ENCODE measurements at places on chromosomes 3 and 15.

- no peak for DNase-seq
Observed at GRCh38 chr3:194879991-194880939, 194.6 kb downstream of the FAM43A start.

DNA sequence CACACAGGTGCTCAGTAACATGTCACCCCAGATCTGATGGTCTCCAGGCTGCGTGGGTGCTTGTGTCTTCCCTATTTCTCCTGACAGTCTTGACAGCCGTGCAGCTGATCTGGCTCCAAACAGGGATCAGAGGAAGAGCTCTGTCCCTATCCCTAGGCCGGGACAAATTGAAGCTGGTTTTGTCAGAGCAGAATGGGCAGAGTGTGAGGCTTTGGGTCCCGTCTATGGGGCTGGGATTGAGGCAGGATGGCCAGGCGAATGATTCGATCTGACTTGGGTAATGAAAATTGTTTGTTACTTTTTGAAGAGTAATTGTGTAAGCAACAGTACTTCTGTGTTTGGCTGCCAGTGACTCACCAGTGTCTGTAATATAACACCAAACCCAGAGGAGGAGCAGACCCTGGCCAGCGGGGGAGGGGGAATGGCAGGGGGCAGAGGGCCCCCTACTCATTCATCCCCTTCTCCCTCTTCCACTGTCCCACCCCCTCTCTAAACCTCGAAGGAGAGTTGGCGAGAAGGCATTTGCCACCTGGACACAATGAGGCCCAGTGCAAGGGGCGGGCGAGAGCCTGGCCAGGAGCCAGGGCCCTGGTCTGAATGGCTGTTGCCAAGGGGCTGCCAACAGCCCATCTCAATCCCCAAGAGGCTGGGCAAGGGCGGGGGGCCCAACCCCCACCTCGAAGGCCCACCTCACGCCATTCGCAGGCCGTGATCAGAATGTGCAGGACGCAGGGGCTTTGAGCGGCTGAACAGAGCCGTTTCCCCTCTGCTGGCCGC lies 4.9 kb upstream of the MAGEF1 start:
- DNase-seq: no peak

DNA sequence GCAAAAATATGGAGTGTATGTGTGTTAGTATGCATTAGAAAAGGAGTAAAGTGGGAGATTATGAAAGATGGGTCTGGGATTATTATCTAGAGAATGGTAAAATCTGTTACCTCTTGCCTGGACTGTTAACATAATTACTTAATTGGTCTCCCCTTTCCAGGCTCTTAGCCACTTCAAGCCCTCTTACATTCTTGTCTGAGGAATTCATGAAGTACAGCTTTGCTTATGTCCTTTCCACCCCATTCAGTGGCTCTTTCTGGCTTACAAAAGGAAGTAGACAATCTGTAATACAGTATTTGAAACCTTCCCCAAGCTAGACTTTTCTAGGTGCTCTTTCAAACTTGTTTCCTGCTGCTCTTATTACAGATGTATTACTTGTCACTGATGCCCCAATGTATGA lies 129.8 kb downstream of the MBNL1 start:
- no peak for DNase-seq

GRCh38 chr3:28844298-28845005 lies 436.4 kb upstream of the RBMS3 start:
- DNase-seq: no peak

GRCh38 chr3:196332168-196332567 lies 6.0 kb downstream of the TM4SF19 start:
- DNase-seq: no peak

GRCh38 chr15:45205192-45205591 lies 17.4 kb upstream of the SHF start:
- peak; percentile 30 for DNase-seq

GRCh38 chr15:73584699-73585420 lies 48.3 kb downstream of the NPTN start:
- no peak for DNase-seq

GRCh38 chr3:25534007-25534406 lies 105.9 kb downstream of the RARB start:
- no peak for DNase-seq

DNA sequence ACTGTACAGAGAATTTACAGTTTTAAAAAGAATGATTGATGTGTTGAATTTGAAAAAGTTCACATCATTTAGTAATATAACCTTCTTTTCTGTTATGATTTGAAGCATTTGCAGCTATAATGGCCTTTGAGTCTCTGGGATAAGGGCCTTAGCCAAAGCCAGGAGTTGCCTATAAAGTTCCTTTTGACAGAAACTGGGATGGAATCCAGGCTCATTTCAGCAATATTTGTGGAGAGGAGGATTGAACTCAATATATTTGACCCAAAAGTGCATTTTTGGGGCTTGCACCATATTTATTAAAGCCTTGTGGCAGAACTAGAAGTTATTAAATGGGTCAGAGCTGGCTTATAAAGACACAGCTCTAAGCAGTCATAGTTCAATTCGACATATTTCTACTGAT lies 348.7 kb upstream of the EPHA3 start:
- no peak for DNase-seq

GRCh38 chr15:73851689-73852088 lies 21.7 kb upstream of the TBC1D21 start:
- peak; percentile 21 for DNase-seq

DNA sequence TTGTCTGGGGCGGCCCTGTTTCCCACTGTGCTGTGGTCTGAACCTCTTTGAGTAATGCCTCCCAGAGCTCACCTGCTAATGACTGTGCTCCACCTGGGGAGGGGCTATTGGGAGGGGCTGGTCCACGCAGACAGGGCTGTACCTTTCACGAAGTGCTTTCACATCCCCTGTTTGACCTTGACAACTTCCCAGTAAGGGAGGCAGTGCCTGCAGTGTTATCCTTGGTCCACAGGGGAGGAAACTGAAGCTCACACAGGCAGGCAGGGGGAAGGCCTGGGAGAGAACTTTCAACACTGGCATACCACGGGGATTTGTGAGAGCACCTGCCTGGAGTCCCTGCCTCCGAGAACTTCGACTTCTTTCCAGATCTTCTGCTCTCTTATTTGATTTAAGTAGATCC lies 91.2 kb downstream of the CACNA1D start:
- DNase-seq: no peak

GRCh38 chr3:120475722-120476377 lies 25.1 kb upstream of the FSTL1 start:
- no peak for DNase-seq

DNA sequence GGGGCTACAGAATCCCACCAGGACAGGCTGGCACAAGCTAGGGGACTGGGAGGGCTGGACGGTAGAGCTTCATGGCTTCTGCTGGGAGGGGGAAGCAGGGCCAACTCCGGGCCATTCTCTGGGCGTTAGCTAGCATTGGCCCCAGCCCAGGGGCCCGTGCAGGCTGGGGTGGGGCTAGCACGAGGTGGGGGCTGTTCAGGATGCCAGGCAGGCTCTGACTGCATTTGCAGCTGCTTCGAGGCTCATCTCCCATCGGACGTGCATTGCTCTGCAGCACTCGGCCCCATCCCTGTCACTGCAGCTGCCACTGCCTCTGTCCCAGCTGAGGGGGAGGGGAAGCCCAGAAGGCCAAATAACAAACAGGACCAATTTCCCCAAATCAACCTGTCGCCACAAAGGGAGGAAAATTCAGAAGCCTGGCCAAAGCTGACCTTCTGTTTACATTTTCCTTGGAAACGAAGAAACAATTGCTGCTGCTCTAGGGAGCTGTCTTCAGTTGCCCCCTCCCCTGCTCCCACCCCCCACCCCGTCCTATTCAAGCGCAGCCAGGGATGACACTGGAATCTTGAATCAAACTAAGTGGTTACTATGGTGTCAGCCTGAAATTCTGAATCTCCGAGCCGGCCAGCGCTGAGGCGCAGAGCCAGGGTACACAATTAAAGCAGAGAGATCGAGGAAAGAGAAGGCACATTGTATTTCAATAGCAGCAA lies 138.8 kb upstream of the PRR20G start:
- DNase-seq: no peak

GRCh38 chr15:98018761-98019351 lies 58.4 kb downstream of the ARRDC4 start:
- DNase-seq: no peak

- no peak for DNase-seq
Observed at GRCh38 chr15:25800761-25801515, 62.2 kb downstream of the ATP10A start.

DNA sequence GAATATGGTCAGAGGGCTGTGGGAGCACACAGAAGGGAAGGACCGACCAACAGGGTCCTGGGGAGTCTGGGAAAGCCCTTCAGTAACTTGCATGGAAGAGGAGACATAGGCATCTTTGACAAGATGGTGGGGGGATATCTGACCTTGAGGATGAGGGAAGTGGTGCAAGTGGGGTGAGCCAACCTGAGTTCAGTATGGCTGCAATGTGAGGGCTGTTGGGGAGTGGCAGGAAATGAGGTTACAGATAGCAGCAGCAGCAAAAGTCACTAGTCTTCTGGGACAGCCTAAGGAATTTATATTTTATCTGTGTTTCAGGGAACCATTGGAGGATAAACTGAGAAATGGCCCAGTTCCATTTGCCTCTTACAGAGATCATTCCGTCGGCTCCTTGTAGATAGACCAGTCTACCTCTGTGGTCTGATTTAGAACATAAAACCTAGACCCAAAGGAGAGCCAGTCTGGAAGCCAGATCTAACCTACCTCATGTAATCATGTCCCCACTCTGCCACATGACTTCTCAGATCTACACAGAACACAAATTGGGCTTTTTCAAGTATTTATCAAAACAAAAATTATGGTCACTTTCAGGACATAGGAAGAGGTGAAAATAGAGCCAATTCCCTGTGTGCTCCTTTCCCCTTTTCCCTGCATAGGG lies 75.6 kb downstream of the ST6GAL1 start:
- no peak for DNase-seq

GRCh38 chr3:88416436-88416835 lies 266.7 kb downstream of the C3orf38 start:
- DNase-seq: no peak

DNA sequence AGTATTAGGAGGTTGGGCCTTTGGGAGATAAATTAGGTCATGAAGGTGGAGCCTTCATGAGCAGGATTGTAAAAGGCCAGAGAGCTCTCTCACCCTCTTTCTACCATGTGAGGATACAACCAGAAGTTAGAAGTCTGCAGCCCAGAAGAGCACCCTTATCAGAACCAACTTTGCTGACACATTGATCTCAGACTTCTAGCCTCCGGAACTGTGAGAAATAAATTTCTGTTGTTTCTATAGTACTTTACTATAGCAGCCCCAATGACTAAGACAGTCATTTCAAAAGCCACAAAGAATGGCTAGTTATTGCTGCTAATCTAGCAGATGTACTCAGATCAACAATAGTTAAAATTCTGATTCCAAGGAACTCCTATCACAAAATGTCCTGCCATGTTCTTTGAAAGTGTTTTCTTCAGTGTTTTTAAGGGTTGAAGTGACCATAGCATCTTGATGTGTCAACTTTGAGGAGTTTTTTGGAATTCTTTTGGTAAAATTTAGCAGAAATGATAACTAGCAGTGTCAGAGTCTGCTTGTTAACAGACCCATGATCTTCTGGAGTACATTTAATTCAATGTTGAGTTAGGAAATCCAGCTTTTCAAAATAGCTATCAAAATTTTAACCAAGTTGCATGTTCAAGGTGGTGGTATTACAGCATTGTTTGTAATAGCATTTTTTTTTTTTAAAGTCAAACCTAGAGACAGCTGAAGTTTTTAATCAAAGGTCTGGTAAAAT lies 10.3 kb downstream of the DZIP3 start:
- no peak for DNase-seq

- DNase-seq: no peak
Observed at GRCh38 chr3:111721747-111722146, 126.6 kb upstream of the ZBED2 start.

Measured in GM04504 (cell line).